CD8-positive, alpha-beta T cell (primary cell): ENCODE measurements at places on chromosomes 2 and 18.

GRCh38 chr2:176090862-176091261, 1.7 kb upstream of the HOXD13 start:
- DNase-seq = no peak

GRCh38 chr2:219523031-219523671, 8.9 kb downstream of the ASIC4 start:
- no peak for DNase-seq

DNA sequence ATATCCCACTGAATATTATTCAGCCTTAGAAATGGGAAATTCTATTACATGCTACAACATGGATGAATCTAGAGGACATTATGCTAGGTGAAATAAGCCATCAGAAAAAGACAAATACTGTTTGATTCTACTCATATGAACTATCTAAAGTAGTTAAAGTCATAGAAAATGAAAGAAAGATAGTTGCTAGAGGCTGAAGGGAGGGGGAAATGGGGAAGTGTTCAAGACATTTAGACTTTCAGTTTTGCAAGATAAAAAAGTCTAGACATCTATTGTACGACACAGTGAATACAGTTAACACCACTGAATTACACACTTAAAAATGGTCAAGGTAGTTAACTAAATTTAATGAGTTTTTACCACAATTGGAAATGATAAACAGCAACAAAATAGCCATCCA, 835.9 kb upstream of the CHAC2 start:
- DNase-seq = no peak

- no peak for DNase-seq
Observed at GRCh38 chr18:61676773-61677434, 215.9 kb downstream of the RNF152 start.

GRCh38 chr2:44651974-44652373, 289.5 kb upstream of the SIX3 start:
- no peak for DNase-seq

- DNase-seq = no peak
Observed at GRCh38 chr18:68734308-68734707, 19.4 kb upstream of the TMX3 start.

DNA sequence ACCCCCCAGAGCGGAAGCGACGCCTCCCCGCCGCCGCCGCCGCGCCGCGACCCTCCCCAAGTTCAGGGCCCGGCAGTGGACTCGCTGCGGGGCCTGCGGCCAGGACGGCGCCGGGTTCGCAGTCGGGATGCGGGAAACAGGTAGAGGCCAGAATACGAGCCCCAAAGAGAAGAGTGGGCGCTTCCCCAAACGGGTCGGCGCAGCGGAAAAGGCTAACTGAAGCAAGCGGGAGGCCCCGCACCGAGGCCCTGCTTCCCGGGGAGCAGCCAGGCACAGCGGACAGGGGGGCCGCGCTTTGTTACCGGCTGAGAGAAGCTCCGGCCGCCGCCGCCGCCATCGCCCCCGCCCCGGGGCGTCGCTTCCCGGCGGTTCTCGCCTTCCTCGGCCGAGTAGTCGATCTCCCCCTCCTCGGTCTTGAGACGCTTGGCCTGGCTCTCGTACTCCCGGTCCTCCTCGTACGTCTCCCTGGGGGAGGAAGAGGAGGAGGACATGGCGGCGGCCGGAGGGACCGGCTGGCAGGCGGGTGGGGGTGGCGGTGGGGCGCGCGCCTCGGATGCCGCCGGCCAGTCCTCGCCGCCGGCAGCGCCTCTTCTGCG, 494 bp downstream of the HNRNPLL start:
- DNase-seq = no peak

- no peak for DNase-seq
Observed at GRCh38 chr2:120758181-120759144, 22.8 kb downstream of the GLI2 start.

- DNase-seq = no peak
Observed at GRCh38 chr18:79779021-79779699, 18.6 kb upstream of the KCNG2 start.

DNA sequence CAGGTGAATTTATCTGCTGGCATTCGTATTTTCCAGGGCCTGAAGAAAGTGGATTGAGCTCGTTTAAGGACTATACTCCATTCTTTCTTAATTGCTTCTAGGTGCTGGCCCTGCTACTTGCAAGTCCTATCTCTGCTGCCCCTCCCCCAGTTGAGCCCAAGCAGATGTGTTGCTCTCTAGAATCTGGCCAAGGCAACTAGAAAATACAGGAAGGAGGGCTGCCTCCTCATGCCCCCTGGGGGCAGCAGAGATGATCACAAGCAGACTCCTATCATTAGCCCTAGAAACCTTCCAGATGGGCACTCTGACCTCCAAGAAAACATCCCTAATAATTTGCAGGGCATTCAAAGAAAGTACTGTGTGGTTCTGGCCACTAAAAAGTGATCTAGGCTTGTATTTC, 72.5 kb upstream of the CYP26B1 start:
- no peak for DNase-seq

- DNase-seq = no peak
Observed at GRCh38 chr2:167454036-167454435, 565.8 kb downstream of the XIRP2 start.

DNA sequence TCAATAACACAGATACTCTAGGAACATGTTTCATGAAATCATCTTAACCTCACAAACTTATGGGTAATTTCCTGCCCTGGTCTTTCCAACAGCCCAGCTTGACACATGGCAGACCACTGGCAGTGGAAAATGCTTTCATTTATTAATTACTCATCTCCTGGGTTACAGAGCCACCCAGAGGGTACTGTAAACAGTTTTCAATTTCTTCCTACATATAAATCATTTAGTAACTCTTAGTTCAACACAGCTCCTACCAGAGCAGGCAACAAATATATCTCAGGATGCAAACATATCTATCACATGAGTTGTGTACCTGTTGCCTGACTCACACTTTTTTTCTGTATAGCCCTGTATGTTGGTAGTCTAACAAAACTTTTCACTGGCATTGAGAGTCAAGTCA, 99.2 kb upstream of the VRK2 start:
- no peak for DNase-seq

DNA sequence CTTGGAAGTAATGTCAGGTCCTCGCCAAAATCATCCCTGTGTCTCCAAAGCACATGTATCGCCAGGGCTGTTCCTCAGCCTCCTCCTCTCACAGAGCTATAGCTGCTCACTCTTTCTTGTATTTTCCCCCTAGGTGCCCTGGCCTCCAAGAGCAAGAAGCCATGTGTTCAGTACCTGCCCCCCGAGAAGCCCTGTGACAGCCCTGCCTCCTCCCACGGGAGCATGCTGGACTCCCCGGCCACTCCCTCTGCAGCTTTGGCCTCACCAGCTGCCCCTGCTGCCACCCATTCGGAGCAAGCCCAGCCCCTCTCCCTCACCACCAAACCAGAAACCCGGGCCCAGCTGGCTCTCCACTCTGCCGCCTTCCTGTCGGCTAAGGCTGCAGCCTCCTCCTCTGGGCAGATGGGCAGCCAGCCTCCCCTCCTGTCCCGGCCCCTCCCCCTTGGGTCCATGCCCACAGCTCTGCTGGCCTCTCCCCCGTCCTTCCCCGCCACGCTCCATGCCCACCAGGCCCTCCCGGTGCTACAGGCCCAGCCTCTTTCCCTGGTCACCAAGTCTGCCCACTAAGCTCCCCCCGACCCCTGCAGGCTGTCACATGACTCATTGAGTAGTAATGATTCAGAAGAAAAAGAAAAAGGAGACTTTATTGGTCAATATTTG, 18.8 kb downstream of the TGOLN2 start:
- no peak for DNase-seq

DNA sequence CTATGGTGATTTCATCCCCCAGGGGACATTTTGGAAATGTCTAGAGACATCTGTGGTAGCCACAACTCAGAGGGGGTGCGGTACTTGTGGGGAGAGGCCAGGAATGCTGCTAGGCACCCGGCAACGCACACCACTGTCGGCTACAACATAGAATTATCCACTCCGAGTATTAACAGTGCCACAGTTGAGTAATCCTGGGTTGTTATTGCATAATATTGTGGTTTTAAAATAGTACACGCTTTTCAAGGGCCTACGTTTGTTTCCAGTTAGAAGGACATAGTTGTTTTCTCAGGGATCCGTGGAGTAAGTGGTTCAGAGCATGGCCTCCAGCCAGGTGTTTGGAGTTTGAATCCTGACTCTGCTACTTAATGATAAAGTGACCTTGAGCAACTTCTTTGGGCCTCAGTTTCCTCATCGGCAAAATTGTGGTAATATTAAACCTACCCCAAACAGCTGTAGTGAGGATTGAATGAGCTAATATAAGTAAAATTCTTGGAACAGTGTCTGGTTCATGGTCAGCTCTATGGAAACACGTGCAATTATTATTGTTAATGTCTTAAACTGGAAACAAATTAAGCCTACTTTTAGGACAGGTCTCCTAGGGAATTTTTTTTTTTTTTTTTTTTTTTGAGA, 24.5 kb downstream of the CYP27A1 start:
- DNase-seq = no peak

DNA sequence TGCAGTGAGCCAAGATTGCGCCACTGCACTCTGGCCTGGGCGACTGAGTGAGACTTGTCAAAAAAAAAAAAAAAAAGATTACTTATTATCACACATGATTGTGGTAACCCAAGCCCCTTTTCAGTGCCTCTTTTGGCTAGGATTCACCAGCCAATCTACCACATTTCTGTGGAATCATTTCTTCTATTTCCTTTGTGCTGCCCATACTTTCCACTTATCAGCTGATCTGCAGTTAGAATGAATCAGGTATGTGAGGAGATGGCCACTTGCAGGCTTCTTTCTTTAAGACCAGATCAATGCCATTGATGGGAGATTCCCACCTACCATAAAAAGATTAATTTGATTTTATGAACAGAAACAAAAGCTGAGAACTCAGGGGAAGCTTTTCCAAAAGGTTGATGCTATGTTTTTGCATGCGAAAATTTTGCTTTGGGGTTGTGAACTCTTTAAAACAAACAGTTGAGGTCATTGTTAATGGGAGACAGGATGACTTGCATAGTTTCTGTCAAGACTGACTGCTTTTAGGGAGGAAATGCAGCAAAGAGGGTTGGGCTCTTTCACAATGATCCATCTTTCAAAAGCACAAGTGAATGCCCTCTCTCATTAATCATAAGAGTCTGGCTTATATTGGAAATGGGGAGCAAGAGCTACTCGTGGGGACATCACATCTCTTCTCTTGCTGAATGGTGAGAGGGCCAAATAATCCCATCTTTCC, 66.9 kb upstream of the CYP26B1 start:
- no peak for DNase-seq

- DNase-seq = no peak
Observed at GRCh38 chr2:26172871-26173775, at the start of gene GAREM2. GAREM2 (plus strand) TSS chr2:26173088; CDS start chr2:26173221, 133 bp downstream.
